ENCODE measurements at places on chromosomes 7 and 10.

- DNase-seq = no peak
Observed at GRCh38 chr7:139265673-139266072, 34.6 kb downstream of the UBN2 start.

- peak; percentile 22 for DNase-seq
Observed at GRCh38 chr7:87853237-87853864, 22.8 kb downstream of the SLC25A40 start.

GRCh38 chr7:106448992-106449859, 164.4 kb upstream of the NAMPT start:
- no peak for DNase-seq

DNA sequence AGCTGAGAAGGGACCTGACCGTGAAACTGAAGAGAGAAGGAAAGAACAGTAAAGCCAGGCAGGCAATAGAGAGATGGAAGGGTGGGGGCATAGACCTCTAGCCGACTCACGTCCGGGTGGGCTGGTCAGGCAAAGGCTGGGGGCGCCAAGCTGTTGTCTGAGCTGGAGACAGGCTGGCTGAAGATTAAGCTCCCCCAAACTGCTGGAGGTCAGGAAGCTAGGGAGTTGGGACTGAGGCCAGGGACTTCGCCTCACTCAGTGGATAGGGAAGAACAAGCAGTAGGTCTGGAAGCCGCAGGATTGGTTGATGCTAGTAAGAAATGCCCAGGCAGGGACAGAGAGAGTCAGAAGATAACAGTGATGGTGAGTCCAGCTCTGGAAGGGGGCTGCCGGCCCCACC, 5.3 kb downstream of the PITX3 start:
- DNase-seq = no peak

GRCh38 chr10:29174389-29174788, 114.5 kb upstream of the LYZL1 start:
- no peak for DNase-seq

- no peak for DNase-seq
Observed at GRCh38 chr7:81159402-81159801, 240.6 kb upstream of the SEMA3C start.

DNA sequence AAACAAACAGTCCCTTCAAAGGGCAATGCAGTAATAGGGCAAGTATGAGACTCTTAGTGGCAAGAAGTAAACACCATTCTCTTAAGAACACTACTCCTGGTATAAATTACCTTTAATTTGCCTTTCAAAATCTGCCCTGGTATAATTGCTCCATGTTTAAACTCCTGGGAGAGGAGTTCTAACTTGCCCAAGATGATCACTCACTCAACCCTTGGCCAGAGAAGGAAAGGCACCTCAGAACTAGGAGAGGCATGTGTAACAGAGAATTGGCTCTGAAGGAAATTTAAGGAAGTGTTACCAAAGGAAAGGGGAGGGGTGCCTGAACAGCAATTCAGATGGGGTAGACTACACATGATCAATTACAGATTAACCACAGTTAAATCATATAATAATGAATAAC, 1173.6 kb upstream of the SORCS1 start:
- no peak for DNase-seq

DNA sequence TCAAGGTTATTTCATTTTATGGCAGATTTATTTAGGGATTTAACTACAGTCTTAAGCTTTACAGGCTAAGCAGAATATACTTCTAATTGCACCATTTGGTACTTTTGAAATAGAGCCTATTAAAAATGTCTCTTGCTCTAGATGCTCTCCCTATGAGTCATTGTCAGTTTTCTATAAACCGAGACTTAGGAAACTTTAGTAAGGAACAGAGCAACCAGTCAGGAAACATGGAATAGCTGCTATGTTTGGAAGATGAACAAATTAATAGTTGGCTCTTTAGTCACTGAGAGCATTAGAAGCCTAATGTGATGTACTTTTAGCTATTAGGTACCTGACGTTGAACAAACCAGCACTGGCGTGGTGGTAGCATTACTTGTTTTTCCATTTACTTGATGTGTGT, 35.3 kb downstream of the INPP5F start:
- DNase-seq = no peak

- no peak for DNase-seq
Observed at GRCh38 chr10:69677985-69678654, 48.1 kb downstream of the FAM241B start.

- no peak for DNase-seq
Observed at GRCh38 chr7:40542982-40543741, 408.4 kb downstream of the SUGCT start.

DNA sequence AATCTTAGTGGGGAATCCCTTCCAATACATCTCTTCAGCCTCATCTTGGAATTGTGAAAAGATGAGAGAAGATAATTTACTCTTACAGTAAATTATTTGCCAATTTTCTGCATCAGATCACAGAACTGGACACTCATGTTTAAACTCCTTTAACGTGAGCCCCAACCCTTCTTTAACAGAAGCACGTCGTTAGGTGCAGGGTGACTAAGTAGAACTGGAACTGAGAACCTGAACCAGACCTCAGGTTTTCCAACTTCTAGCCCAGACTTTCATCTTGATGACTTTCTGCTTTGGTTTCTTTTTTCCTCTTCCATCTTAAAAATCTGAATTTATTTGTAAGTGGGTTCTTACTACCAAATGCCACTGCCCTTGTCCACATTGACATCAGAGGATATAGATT, 57.2 kb upstream of the LYZL2 start:
- no peak for DNase-seq

DNA sequence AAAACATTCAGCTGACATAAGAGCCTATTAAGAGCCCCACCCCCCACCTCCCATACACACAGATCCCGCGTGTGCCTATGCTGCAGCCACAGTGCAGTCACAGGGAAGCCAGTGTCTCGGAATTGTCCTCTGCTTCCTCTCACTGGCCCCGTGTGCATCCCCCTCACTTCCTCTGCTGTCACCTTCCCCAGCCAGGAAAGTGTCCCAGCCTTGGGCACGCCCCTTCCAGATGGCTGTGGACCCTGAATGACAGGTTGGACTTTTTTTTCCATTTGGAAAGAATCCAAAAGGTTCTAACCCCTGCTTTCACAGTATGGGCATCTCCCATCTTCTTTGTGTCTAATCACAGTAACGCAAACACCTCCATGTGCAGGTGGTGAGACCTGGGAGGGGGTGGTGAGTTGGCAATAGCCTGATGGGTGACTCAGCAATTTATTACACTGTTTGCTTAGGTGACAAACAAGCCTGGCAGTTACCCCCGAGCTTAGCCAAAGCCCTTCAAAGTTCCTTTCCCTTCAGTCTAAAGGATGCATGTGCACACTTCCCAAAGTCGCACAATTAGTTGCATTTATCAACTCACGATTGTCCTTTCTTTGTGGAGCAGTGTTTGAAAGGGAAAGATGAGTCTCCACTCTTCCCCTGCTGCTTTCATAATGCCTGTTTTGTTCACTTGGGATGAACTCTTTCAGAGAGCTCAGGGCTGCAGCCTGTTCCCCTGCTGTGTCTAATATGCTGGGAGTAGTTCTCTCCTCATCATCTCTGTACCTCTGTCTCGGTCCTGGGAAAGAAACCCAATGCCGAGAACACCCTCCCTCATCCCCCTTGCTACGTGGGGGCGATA, 67.5 kb upstream of the EFCAB10 start:
- DNase-seq = no peak

DNA sequence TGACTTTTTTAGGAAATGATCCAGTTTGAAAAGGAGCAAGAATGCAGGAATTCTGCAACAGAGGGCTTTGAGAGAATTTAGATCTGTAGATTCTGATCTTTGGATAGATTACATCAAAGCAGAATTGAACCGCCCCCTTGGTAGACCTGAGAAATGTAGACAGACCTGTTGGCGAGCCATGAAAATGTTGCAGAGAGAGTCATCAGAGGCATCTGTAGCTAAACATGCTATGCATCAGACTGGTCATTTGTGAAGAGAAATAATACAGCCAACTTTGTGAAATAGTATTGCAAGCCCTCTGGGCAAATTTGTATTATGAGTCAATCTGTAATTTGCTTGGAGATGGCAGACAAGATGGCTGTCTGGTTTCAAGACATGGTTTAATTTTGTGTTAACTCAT, 4.3 kb upstream of the C1GALT1 start:
- no peak for DNase-seq

DNA sequence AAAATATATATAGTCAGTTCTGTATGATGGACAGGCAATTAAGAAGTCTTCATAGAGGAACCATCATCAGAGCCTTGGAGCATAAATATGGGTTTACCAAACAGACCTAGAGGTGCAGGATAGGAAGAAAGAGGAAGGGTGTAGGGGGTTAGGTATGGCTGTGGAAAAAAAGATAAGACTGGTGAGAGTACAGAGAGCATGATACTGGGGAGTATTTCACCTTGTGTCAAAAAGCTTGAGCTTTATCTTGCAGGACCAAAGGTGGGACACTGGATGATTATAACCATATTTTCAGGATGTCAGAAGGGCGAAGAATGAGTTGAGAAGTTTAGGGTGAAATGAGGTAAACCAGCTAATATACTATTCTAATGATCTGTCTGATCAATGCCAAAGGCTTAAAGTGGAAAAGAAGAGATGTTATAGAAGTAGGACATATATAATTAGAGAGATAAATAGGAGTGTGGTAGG, 54.6 kb downstream of the MRPL32 start:
- no peak for DNase-seq

GRCh38 chr7:70657571-70657970, 474.4 kb upstream of the GALNT17 start:
- no peak for DNase-seq

DNA sequence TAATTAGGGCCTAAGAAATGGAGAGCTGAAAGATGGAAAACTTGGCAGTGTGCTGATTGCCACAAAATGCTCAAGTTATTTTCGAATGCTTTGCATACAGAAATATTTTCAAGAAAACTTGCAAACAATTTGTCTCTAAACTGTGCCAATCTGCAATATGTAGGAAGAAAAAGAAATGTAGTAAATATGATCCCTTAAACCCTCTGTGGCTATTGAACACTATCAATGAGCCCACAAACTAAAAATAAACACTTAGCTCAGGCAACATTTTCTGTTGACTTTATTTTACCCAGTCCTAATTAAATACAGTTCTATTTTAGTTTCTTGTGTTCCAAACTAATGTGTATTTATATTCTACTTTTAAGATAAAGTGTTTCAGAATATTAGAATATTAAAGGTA, 342.1 kb downstream of the SEMA3D start:
- no peak for DNase-seq

DNA sequence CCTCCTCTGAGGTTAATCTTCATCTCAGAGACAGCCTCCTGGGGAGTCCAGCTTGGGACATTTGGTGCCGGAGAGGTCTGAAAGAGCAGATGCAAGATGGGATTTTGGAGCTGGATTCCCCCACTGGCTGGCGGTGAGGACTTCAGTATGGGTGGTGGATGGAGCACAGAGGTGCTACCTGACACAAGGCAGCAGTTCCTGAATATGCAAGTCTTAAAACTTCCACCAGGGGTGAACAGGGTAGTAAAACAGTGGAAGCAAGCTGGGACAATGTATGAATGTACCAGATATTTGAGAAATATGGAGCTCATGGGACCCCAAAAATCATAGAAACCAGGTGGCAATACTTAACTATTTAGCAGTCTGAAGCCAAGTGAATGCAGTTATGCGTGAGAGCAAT, 4.8 kb upstream of the TAF3 start:
- no peak for DNase-seq

DNA sequence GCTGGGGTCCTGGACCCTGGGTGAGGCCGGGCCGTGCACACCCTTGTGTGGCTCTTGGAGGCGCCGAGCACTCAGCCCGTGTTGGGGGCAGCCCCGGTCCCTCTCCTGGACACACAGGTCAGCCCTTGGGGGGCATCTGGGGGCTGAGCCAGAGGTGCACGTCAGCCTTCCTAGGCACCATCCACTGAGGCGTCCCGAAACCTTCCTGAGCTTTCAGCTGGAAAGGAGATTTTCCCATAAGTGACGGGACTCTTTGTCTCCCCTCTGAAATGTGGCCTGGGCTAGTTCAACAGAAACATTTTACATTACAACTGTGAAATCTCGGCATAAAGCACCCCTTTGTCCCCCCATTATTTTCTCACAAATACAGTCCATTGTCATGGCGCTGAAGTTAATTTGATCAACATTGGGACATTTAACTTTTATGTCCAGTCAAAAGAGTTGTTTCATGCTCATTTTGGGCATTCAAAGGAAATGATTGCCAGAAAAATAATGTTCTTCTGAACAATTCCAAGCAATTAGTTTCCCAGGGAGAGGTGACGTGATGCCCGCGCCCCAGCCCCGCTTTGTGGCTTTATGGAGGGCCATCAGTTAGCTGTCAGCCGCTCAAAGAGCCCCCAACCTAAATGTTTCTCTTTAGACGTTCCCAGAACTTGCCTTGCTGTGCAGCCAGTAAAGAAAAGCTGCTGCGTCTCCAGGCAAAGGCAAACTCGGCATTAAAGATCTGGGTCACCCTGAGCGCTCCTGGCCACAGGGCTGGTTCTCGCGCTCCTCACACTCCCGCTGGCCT, 70.8 kb downstream of the NKX6-2 start:
- DNase-seq = no peak

- DNase-seq = no peak
Observed at GRCh38 chr10:126948355-126949160, 43.3 kb downstream of the DOCK1 start.

- no peak for DNase-seq
Observed at GRCh38 chr10:49116509-49117375, 1.4 kb upstream of the VSTM4 start.

GRCh38 chr7:1883031-1883761, 213.1 kb downstream of the ELFN1 start:
- no peak for DNase-seq

DNA sequence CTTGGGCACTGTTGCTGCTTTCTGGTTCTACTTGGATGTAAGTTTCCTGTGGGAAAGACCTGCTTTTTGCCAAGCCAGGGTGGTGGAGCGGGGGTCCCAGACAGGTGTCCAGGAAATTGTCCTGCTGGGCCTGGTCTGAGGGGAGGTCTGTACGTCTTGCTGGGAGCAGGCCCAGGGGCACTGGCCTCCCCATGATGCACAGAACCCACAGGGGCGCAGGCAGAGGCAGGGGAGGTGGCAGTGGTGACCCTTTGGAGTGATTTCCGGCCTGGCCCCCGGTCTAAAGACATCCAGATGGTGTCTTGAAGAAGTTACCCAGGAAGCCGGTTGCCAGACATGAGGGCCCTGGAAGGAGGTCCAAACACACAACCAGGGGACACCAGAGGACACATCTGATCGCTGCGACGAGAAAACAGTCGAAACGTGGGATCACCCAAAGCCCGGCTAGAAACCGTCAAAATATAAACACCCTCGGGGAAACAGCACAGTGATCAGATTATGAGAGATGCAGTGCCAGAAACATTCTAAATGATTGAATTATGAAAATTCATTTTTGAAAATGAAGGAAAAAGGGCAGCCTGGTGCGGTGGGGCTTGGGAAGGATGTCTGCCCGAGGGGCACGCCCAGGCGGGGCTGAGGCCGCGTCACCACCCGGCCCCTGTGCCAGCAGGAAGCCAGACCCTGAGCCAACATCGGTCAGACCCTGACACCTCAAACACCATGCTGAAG, 59.6 kb downstream of the TMEM270 start:
- DNase-seq = no peak

- DNase-seq = no peak
Observed at GRCh38 chr7:27185013-27185853, at the start of gene HOXA11. TSS of gene HOXA11 (minus strand) at chr7:27185232. CDS start at chr7:27185144, 88 bp downstream.

DNA sequence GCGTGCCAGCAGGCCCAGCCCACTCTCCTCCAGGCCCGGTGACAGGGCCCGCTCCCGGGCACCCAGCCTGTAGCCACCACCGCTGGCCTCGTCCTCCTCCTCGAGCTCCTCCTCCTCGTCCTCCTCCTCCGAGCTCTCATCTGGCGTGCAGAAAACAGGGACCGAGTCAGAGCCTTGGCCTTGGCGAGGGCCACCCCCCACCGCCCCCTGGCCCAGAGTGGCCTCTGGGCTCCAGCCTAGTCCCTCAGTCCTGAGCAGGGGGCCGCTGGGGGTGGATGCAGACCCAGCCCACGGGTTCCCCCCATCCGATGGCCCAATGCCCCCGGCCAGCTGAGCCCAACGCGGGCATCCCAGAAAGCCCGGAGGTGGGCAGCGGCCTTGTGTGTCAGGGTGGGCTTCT, 62.9 kb downstream of the SLC29A4 start:
- DNase-seq = no peak
